AG08395 (cell line): ENCODE measurements at places on chromosomes 12 and 14.

DNA sequence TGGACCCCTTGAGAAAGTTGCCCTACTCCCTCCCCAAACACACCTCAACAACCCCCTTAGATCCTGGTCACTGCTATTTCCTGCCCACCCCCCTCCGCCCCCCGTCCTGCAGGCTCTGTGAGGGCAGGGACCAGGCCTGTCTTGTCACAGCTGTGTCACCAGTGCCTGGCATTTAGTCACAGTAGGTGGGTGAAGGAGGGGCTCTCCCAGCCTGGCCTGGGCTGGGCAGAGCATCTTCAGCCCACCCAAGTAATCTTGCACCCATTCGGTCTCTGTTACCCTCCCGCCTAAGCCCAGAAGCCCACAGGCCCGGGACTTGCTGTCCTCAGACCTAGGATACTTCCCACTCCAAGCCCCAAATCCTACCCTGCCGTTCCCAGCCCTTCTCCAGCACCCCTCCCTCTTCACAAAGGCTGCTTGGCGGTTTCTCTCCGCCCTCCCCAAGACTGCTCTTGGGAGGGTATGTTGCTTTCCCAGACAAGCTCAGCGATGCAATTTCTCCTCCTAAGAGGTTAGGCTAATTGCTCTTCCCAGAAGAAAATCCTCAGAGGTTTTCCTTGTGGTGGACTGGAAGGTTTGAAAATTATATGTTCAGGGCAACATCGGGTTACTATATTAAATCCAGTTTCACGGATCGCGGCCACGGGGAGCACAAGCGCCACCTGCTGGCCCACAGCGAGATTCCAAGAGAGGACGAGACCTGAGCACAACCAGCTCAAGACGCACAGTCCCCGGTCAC lies 50.8 kb upstream of the ZFP36L1 start:
- peak; percentile 85 for DNase-seq

DNA sequence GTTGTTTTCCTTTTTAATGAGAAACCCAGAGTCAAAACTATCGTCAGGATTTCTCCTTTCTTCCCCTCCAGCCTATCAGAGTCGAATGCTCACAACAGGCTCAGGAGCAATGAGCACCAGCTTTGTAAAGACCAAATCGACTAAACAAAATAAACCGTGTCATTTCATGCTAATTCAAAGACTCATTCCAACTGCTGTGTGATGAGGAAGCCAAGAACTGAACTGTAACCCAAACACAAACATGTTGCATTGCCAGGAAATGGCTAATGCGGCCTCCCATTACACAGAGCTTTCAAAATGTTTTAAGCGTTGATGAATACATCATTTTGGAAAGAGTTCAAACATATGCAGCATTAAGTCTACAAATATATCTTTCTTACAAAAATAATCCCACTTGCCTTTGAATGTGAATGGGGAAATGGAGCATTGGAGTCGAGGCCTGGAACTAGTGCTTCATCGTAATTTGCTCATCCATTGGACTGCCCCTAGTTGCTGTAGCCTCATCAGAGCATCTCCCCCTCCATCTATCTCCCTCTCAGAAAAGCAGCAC lies 349.5 kb downstream of the GXYLT1 start:
- no peak for DNase-seq

GRCh38 chr14:69087061-69087461 lies 65.9 kb downstream of the DCAF5 start:
- no peak for DNase-seq

DNA sequence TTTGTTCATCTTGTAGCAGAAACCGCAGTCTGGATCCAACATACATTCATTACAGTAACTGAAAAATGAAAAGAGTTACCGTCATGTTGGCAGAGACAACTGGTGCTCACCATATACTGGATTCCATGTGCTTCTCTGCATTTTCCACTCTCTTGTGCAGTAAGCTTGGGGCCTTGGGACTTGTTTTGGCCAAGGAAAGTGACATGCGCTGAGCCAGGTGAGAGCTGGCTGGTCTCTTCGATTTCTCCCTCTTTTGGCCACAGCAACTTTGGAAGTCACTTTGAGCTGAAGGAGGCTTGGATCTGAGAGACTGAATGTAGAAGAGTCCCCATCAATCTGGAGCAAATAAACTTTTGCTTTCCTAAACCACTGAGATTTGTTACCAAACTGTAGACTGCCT lies 210.6 kb upstream of the ABCD2 start:
- DNase-seq, result no peak

DNA sequence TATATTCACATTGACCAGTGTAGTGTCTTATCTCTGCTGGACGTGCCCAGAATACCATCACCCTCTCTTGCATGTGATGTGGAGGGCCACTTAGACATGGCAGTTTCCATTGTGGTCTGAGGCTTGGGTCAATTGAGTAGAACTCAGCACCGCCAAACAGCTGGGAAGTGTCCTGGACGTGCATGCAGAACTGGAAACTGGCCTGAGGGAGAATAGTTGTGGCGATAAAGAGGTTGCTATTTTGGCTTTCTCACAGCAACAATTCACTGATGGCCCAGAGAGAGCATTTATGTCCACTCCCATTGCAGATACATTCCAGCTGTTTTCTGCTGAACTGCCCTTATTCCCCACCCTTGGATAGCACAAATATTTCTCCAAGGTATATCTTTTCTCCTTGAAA lies 210.1 kb upstream of the DAAM1 start:
- peak; percentile 22 for DNase-seq

- no peak for DNase-seq
Observed at GRCh38 chr12:68699486-68699885, 12.7 kb downstream of the NUP107 start.

GRCh38 chr12:20432290-20432689 lies 64.0 kb downstream of the PDE3A start:
- no peak for DNase-seq

DNA sequence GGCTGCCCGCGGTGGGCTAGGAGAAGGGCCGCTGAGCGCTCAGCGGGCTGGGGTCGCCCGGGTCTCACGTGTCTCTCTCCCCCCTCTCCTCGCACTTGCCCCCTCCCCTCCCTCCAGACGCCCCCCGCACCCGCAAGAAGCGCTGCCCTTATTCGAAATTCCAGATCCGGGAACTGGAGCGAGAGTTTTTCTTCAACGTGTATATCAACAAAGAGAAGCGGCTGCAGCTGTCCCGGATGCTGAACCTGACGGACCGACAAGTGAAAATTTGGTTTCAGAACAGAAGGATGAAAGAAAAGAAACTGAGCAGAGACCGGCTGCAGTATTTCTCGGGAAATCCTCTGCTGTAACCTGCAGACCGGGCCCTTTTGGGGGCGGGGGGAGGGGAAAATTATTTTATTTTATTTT lies 314 bp upstream of the HOTAIR start:
- DNase-seq, result no peak

- peak; percentile 75 for DNase-seq
Observed at GRCh38 chr14:50762001-50762930, 68.7 kb downstream of the NIN start.

- peak; percentile 60 for DNase-seq
Observed at GRCh38 chr12:3655328-3655900, 97.5 kb downstream of the CRACR2A start.

DNA sequence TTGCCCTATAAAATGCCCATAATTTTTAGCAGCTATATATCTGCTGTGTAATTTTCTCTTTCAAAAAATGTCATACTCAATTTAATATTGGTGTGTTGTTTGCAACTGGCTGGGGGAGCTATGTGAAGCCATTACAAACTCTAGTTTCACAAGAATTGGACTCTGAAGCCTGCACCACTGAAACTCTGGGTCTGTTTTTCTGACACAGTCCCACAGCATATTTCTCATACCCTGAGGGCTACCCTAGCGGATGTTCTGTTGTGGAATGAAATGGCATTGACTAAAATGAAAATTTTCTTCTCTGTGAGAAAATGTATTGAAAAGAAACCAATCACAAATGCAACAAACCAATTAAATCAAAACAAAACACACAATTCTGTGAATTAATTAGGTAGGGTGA lies 284.6 kb upstream of the NPAS3 start:
- no peak for DNase-seq

DNA sequence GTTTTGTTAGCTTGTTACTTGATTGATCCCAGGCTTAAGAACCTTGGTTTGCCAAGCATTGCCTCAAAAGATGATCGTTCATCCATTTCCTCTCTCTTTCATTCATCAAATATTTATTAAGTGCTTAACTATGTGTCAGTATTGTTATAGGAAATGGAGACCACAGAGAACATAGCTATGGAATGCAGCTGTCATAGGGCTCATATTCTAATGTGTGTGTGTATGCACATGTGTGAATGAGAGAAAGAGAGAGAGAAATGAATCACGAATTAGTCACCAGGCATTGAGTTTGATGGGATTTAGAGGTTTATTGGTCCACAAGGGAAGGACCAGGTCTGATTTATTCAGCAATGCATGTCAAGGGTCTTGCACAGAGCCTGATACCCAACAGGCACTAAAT lies 71.0 kb upstream of the FBXO21 start:
- no peak for DNase-seq

- no peak for DNase-seq
Observed at GRCh38 chr14:35398071-35398584, 6.4 kb downstream of the NFKBIA start.

- no peak for DNase-seq
Observed at GRCh38 chr12:5783289-5783920, 161.7 kb downstream of the ANO2 start.

- DNase-seq, result no peak
Observed at GRCh38 chr12:42946871-42947381, 357.4 kb upstream of the PRICKLE1 start.

- DNase-seq, result no peak
Observed at GRCh38 chr14:68318828-68319227, 474.0 kb downstream of the ZFP36L1 start.

DNA sequence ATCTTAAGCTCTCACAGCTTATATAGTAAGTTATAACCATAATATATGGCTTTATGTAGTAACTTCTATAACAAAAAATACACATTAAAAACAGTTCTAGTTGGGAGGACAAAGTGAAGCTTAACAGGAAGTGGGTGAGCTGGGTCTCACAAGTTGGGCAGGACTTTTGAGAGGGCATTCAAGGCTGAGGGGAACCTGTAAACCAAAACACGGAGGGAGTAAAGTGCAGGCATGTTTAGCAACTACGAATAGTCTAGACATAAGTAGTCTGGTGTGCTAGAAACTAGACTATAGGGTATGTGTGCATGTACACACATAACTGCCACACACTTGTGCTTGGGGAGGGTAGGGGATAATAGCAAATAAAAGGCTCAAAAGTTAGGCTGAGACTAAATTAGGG lies 14.2 kb upstream of the NEK9 start:
- DNase-seq, result no peak

GRCh38 chr14:102786768-102787167 lies 9.5 kb downstream of the TRAF3 start:
- no peak for DNase-seq

DNA sequence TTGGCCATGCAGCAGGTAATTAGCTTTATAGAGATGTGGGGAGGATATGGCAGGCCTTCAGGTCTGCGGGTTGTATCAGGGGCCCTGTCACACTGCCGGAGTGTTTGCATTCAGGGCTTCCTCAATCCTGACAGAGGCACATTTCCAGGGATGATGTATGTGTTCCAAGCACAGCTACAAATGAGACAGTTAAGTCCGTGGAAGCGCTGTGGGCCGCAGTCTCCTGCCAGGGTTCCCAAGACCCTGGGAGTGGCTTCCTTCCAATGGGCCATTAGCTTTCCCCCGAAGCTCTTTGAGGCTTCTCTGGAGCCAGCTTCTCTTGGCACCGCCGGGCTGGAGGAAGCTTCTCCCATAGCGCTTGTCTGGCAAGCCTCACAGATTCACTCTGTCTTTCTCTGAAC lies 1524.7 kb upstream of the TMEM132C start:
- DNase-seq, result no peak

- no peak for DNase-seq
Observed at GRCh38 chr12:19778172-19778571, 338.9 kb downstream of the AEBP2 start.

GRCh38 chr14:72178517-72178916 lies 246.3 kb downstream of the RGS6 start:
- DNase-seq, result no peak

GRCh38 chr14:59098377-59098776 lies 90.1 kb upstream of the DAAM1 start:
- DNase-seq, result peak; percentile 66

DNA sequence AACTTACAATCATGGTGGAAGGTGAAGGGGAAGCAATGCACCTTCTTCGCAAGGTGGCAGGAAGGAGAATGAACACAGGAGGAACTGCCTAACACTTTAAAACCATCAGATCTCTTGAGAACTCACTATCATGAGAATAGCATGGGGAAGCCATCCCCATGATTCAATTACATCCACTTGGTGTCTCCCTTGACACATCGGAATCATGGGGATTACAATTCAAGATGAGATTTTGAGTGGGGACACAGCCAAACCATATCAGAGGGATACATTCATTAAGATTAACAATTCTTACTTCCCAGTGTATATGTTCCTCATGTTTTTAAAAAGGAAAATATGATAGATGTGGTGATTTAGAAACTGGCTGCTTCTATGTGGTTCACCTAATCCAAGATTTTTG lies 117.9 kb downstream of the PDE3A start:
- no peak for DNase-seq

GRCh38 chr14:98594156-98594555 lies 677.8 kb downstream of the BCL11B start:
- no peak for DNase-seq

GRCh38 chr12:19311165-19311564 lies 128.1 kb upstream of the AEBP2 start:
- no peak for DNase-seq

DNA sequence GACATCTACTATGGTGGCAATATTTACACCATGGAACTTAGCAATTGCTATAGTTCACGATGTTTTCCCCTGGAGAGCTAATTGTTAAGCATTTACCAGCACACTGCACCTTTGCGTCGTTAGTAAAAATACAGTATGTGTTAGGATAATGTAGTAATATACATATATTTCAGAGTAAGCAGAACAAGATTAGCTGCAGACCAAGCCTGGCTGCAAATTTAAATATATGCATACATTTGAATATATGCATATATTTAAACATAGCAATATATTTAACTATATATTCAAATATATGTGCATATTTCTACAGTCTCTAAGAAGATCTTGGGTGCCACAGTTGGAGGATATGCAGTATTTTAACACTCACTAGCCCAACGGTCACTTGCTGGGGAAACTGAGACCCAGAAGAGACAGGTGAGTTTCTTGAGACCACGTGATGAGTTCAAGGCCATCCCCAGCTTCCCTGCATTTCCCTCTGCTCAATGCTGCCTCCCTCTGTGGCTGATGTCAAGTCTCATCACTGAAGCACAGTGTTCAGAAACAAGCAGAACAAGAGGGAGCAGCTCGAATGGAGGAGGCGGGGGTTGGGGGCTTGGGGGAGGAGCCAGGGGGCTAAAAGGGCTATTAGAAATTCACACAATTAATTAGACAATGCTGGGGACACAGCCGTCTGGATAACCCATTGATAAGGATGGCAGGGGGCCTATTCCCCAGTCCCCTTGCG lies 708.0 kb downstream of the MED13L start:
- no peak for DNase-seq

GRCh38 chr12:18737819-18738218 lies at the start of the genes CAPZA3 and PLCZ1:
Gene CAPZA3, plus strand, starts transcription at chr12:18738119. Its CDS starts 150 bp downstream, at chr12:18738269.
Gene PLCZ1, minus strand, starts transcription at chr12:18738012. Its CDS starts 641 bp downstream, at chr12:18737371.
- no peak for DNase-seq

DNA sequence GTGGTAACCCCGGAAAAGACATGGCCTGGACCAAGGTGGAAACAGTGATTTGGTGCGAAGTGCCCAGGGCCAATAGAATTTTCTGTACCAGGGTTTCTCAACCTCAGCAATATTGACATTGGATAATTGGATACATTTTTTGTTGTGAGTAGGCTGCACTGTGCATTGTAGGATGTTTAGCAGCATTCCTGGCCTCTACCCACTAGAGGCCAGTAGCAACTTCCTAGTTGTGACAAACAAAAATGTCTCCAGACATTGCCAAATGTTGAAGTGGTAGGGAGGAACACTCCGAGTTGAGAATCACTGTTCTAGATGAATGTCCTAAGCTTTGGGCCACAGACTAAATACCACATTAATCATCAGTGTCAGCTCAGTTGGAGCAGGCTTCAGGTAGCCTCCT lies 6.2 kb upstream of the CGRRF1 start:
- peak; percentile 21 for DNase-seq
